SHP77 (cell line): ENCODE measurements at places on chromosomes 6 and 20.

DNA sequence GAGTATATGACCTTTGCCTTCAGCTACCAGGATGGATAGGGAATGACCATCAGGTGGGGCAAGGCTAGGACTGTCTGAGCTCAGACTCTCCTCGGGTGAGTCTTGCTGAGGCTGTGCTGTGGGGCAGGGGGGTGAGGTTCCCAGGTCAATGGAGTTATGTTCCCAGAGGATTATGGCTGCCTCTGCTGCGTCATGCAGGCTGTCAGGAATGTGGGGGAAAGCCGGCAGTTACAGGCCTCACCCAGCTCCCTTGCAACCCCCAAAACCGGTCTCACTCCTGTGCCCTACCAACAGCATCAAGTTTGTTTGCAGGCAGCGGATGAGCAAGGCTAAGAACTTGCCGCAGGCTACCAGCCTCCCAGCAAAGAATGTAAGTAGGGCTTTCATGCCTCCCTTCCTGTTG lies 93.5 kb downstream of the ESR1 start:
- no peak for DNase-seq

- DNase-seq: no peak
Observed at GRCh38 chr6:95244751-95245150, 332.6 kb upstream of the MANEA start.

GRCh38 chr6:156647140-156647784 lies 129.9 kb upstream of the ARID1B start:
- no peak for DNase-seq

- DNase-seq: no peak
Observed at GRCh38 chr6:31356946-31357466, at the start of gene HLA-B. Gene HLA-B, minus strand, starts transcription at chr6:31357179. Its CDS starts 21 bp downstream, at chr6:31357158.

DNA sequence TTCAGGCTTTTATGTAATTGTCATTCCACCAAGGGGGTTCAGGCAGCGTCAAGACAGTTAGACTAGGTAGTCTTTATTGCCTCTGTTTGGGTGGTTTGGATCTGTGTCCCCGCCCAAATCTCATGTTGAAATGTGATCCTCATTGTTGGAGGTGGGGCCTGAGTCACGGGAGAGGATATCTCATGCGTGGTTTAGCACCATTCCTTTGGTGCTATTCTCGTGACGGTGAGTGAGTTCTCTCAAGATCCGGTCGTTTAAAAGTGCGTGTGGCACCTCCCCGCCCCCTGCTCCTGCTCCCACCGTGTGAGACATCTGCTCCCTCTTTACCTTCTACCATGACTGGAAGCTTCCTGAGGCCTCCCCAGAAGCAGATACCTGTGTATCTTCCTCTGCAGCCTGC lies 51.3 kb upstream of the FOXC1 start:
- DNase-seq: no peak

DNA sequence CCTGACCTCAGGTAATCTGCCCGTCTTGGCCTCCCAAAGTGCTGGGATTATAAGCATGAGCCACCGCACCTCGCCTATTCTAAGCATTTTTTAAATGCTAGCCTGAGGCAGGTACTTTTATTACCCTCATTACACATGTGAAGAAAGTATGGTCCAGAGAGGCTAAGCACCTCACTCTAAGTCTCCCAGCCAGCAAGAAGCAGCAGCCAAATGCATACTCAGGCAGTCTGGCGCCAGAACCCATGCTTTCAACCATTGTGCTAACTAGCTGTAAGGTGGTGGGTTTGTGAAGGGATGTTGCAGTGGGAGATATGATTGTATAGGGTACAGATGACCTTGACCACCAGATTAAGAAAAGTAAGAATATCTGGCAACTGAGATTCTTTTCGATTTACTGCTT lies 26.1 kb upstream of the RIPOR2 start:
- DNase-seq: no peak

DNA sequence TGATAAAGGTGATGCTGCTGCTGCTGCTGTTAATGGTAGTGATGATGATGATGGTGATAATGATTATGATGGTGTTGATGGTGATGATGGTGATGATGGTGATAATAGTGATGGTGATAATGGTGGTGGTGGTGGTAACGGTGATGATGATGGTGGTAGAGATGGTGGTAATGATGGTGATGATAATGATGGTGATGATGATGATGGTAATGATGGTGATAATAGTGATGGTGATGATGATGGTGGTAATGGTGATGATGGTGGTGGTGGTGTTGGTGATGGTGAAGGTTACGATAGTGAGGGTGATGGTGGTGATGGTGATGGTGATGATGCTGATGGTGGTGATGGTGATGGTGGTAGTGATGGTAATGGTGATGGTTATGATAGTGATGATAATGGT lies 132.3 kb downstream of the TFAP2C start:
- DNase-seq: no peak

DNA sequence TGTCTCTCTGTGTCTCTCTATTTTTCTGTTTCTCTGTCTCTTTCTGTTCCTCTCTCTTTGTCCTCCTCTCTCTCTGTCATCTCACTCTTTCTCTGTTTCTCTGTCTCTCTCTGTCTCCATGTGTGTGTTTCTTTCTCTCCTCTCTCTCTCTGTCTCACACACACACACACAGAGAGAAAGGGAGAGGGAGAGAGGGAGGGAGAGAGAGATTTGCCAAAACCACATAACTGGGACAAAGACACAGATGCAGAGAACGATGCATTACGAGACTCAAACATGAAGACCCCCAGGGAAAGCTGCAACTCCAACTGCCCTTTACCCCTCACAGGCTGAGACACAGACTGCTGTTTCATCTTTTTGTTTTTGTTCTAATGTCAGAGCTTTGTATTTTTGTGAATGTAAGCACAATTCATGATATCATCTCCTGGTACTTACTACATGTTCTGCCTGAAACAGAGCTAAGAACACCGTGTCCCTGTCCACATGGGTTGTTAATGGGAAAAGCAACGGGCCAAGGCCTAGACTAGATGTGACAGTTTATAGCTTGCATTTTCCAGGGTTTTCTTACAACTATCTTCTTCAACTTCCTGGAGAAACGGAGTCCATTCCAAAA lies 177.1 kb upstream of the ARID1B start:
- no peak for DNase-seq

- peak; percentile 48 for DNase-seq
Observed at GRCh38 chr20:63433756-63434531, 38.5 kb downstream of the KCNQ2 start.

DNA sequence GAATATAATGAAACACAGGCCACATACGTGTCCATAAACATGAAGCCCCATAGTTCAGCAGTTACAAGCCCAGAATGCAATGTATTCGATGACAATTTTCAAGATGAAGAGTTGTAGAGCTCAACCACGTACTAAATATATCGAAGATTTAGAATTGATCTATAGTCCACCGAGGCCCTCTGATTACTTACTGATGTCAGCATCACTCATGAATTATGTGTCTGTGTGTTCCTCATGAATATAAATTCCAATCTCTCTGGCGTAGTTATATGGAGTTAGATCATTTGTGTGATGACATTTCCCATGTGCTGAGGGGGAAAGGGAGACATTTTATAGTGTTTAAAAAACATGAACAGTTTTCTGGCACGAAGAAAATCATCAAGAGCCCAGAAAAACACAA lies 97.5 kb downstream of the PFDN4 start:
- no peak for DNase-seq

GRCh38 chr6:16372029-16372776 lies 133.8 kb downstream of the GMPR start:
- DNase-seq: no peak

DNA sequence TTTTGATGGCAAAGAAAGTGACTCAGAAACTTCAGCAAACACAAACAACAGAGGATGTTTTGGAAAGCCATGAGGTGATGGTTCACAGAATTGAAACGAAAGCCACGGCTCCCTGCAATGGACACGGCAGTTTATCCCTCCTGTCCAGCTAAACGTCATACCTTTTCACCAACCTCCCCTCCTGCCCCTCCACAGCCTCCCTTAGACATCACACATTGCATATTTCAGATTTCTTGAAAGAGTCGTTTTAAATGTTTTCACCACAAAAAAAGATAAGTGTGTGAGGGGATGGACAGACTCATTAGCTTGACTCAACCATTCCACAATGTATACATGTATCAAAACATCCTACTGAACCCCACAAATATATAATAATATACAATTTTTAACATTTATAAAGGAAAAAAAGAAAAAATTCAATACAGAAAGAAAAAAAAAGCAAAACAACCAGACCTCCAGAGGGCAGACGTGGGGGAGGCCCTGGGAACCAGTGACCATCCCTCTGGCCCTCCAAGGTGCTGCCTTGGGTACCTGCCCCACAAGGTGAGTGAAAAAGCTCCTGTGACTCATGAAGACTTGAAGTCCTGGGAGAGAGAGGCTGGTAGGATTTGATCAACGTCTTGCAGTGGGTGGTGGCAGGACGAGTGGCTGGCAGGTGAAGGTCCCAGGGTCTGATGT lies 117.2 kb upstream of the THBS2 start:
- DNase-seq: no peak

GRCh38 chr6:54243699-54244098 lies 64.5 kb upstream of the TINAG start:
- no peak for DNase-seq

DNA sequence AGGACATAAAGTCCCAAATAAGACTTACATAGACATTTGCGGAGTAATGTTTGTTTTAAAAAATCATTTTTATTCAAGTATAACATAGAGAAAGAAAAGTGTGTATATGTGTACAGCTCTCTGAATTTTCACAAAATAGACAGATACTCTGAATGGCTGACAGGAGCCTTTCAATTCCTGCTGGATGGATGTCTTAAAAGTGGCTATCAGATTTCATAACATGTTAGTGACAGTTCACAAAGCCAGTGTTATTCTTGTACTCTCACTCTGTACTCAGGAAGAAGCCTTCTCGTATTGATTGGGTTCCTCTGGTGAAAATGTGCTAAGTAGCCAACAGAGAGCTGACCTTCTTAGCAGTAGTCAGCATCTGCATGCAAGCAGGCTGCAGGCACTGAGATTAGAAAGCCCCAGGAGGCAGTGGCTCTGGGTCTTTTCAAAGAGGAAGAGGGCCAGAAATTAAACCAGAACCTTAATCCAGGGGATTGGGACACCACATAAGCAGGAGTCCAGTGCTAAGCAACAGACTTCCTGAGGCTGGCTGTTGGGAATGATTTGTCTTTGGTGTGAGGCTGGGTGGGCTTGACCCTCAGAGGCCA lies 19.7 kb downstream of the SLC17A4 start:
- no peak for DNase-seq

DNA sequence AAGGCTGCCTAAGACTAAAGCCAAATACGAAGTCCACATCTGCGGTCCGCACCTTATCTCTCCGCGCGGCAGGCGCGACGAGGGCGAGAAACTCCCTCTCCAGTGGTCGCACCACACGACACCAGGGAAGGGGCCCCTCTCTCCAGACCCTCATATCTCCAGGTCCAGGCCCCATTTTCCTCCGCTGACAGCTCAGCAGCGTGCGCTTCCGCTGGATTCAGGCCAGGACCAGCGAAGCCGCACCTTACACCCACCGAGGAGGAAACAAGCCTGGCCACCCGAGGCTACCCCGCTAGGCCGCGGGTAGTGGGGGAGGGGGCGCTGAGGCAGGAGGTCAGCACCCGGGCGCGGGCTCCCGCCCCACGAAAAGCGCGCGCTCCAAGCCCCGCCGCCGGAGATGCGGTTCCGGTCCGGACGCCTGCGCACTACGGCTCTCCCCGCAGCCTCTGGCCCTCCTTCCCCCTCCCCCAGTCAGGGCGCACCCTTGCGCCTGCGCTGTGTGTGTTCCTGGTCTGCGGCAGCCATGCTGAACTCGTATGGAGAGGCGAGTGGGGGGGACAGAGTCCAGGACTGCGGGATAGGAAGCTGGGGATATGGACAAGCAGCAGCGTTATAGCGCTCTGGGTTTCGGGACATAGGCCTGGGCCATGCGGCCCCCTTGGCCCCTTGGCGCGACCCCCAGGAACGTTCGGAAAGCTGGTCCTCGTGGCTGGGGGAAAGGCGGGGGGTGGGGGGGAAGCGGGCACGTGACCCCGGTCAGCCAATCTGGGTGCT lies at the start of gene BRD2:
BRD2 (plus strand) TSS at position 502 of the 774 bp plus-strand sequence. CDS start 4,305 bp downstream, outside the sequence.
- peak; percentile 90 for DNase-seq

- DNase-seq: no peak
Observed at GRCh38 chr20:19601126-19601810, 156.8 kb upstream of the RIN2 start.

GRCh38 chr20:50521221-50522052 lies 11.3 kb downstream of the PTPN1 start:
- no peak for DNase-seq

- no peak for DNase-seq
Observed at GRCh38 chr6:150271501-150272263, 97.1 kb upstream of the IYD start.

GRCh38 chr20:49104365-49104648 lies 58.2 kb downstream of the CSE1L start:
- no peak for DNase-seq

DNA sequence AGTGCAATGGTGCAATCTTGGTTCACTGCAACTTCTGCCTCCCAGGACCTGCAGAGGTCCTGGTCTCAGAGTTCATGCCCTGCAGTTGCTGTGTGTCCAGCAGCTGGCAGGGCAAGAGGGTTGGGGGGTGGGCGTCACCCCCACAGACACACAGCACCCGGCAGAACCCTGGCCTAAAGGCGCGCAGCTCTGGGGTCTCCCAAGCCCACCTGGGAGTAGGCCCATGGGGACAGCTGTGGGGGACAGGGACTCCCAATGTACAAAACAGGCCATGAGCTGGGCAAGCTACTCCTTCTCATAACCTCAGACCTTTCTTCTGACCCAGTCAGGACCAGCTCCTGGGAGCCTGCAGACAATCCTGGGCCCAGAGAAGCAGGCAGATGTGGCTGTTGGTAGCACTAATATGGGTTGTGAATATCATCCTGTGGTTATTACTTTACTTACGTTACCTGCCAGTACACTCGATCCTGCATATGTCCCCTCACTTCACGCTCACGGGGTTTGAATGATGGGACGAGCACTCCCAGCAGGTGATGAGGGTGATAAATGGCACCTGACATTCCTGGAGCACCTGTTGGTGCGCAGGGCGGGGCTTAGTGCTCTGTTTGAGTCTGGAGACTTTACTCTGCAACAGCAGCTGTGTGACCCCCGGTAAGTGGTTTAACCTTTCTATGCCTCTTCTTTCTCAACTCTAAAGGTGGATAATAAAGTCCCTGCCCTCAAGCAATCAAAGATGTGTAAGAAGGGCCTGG lies 39.9 kb upstream of the SULF2 start:
- no peak for DNase-seq

DNA sequence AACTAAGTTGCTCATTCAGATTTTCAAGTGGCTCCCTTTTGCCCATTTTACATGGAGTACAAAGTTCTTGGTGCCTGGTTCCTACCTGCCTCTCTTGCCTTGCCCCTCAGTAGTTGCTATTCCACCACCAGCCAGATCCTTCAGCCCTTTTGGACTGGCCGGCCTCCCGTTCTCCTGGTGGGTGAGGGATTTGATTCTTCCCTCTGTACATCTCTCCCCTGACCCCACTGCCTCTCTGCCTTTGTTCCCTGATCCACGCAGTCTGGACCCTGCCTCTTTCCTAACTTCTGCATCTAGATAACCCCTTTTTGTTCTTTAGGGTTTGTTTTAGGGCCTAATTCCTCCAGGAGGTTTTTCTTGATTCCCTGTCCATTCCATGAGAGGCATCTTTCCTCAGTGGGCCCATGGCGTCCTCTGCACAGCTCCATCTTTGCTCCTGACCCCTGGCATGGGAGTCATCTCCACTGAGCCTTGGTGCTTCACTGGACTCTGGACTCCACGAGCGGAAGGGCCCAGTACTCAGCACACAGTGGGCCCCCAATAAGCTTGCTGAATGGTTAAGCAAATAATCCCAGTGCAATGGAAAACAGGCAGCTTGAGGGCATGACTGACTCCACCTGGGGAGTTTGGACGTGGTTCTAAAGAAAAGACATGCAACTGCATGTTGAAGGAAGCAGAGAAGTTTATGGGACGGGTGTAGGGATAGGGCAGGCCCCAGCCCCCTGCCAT lies 309.3 kb upstream of the SUPT3H start:
- DNase-seq: no peak
